Progenitor cell of endocrine pancreas (in vitro differentiated cells): ENCODE measurements at places on chromosomes 6 and 20. TPM values are rescaled to one million over a fixed set of nuclear protein-coding genes. Genes with fewer than 3 reads are reported as not detected.

OVOL2 gene
- total RNA-seq = 5.4 and 5.9 TPM in 2 replicates

- H3K4me1 ChIP-seq = no peaks in the 10 kb centered on the region
- H3K27ac ChIP-seq = peak overlapping the region; percentile 42
- H3K27me3 ChIP-seq = no peaks in the 10 kb centered on the region
- no peak overlapping the region for H3K4me3 ChIP-seq
Measured at GRCh38 chr20:47181056-47181862, 175.2 kb downstream of the ZMYND8 start.

FKBP1C gene
- total RNA-seq = 0.44 and 0.89 TPM in 2 replicates

CTNNBL1 gene
- 52.6 and 60.4 TPM in 2 replicates for total RNA-seq

GRCh38 chr6:105993341-105994117, 92.6 kb upstream of the PRDM1 start:
- no peak for DNase-seq
- H3K27me3 ChIP-seq = peaks cover 71% of the 10 kb centered on the region
- H3K27ac ChIP-seq = peak overlapping the region; percentile 77
- H3K4me1 ChIP-seq = peaks cover 16% of the 10 kb centered on the region
- H3K4me3 ChIP-seq = peak overlapping the region; percentile 87
